ENCODE measurements at places on chromosomes 13 and 19.

GRCh38 chr13:30569901-30570576 is 47.7 kb upstream of the USPL1 start:
- DNase-seq = no peak

- DNase-seq = no peak
These were observed 52.5 kb downstream of the STK24 start for GRCh38 chr13:98524391-98524790.

DNA sequence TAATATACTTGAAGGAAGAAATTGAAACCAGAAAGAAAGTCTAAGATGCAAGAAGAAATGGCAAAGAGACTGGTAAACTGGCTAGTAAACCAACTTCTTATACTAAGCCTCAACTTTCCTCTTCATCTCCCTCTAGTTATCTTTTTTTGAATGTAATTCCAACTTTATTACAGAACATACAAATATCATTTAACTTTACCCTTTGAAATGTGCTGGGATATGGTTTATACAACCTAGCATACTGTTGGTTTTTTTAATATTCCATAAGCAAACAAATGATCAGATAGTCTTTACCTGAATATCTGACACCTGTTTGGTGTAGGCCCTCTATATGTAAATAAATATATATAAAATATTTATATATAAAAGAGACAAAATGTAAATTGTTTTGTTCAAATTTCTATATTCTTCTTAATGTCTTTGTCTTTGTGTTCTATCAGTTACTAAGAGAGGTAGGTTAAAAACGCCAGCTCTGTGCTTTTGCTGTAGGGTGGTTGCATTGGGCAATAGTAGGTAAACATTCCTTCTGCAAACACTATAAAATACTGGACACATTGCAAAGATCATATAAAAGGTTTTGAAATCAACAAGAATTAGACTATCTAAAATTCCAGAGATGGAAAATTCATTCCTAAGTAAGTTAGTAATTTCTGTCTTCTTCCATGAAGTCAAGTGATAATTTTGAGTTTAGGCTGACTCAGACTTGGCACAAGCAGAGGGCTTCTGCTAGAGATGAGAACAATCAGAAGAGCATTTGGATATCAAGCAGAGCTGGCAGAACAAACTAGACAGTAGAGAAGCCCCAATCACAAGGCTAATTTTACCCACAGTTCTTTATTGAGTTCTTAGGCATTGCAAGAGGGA is 383.3 kb downstream of the RFC3 start:
- DNase-seq = no peak

GRCh38 chr13:35648201-35648600 is 171.7 kb upstream of the MAB21L1 start:
- no peak for DNase-seq

- DNase-seq = no peak
These were observed 32.2 kb downstream of the RFX2 start for GRCh38 chr19:6078068-6078467.

DNA sequence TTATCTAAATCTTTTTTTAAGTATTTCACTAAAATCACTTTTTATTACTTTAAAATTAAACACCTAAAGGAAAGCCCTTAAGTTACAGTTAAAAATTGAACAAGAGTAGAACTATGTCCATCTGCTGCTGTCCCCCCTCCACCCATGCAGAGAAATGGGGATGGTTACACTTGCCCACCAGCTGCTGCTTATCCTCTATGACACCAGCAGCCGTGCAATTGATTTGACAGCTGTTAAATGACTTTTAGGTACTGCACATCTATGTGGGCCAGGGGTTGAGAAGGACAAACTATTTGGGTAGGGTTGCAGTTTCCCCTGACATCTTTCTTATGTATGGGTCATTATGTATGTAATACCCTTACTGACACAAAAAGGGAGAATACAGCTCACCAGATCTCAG is 77.2 kb downstream of the TBC1D4 start:
- no peak for DNase-seq

DNA sequence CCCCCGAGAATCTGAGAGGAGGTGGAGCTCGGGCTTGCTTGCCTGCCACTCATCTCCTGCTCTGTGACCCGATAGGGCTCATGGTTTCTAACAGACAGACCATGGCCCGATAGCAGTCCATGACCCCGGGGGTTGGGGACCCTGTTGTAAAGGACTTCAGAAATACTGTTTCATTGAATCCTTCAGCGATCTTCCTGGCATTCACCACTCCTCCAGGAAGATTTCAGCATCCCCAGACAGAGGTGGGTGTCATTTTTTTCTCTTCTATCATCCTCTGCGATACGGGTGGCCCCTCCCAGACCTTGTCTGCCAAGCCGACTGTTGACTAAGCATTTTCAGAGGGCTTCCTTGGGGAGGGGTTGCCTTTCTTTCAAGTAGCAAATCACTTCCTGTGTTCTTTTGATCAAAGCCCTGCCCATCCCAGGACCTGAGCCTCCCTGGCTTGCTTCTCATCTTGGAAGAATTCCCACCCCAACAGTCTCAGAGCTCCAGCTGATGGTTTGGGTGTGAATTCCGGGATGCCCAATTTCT is 1.7 kb downstream of the MYO1F start:
- no peak for DNase-seq

All from HAP-1 (cell line).